ENCODE measurements at places on chromosomes 6 and 20. TPM values are rescaled to one million over a fixed set of nuclear protein-coding genes. Genes with fewer than 3 reads are reported as not detected.

DNA sequence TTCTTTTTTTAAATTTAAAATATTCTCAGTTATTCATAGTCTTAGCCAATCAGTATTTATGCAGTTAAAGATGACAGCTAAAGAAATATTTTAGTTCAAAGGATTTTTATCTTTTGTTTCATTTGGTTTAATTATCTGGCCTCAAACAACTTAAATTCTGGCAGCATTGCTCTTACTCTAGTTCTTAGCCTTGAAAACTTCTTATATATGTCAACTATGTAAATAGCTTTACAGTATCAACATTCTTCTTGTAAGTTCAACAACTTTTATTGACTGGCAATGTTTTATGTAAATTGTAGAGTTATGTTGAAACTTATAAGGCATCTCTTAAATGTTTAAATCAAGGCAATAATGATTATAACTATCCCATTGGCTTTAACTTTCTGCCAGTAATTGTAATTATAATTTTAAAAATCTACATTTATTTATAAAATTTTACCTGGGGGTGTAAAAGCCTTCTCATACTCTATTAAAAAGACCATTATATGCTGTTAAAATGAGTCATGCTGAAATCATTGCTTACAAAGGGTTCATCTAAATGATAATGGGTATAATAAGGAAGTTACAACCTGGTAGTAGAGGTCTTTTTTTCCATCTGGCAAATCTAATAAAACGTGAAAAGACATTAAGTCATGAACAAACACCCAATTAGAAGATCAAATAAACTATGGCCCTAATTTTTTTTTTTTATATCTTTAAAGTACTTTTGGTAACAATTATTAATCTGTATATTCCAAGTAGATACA, 45.8 kb upstream of the FAM184A start:
- no peak for DNase-seq

DNA sequence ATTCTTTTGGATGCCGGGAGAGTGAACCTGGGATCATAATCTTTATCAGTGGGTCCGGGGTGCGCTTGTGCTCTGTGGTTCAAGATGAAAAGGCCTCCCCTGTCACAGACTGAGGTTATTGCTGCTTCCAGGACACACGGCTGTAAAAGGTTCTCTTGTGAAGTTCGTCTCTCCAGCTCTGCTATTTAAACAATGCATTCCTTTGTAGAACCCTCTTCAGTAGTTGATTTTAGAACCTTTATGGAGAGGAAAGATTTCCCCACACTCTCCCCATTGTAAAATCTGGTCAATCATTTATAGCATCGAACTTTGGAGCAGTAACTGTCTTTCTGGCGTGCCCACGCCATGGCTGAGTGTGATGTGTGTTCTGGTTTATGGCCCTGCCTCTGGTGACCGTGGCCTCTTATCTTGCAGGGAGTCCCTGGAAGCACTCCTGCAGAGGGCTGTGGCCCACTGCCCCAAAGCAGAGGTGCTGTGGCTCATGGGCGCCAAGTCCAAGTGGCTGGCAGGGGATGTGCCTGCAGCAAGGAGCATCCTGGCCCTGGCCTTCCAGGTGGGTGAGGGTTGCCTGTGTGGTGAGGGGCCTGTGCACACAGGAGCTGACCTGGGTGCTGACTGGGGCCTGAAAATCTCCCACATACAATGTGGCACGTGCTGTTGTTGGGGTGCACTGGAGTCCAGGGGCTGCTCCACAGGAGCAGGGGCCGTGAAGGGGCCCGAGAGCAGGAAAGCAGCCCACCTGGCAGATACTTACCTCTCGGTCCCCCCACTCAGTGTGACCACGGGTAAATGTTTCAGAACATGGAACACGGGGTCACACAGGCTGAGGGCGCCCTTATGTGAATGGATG, 11.6 kb upstream of the C20orf204 start:
- no peak for DNase-seq

- no peak for DNase-seq
Observed at GRCh38 chr6:44540881-44541280, 153.4 kb downstream of the CDC5L start.

- no peak for DNase-seq
Observed at GRCh38 chr6:142518126-142518525, 216.3 kb downstream of the ADGRG6 start.

DNA sequence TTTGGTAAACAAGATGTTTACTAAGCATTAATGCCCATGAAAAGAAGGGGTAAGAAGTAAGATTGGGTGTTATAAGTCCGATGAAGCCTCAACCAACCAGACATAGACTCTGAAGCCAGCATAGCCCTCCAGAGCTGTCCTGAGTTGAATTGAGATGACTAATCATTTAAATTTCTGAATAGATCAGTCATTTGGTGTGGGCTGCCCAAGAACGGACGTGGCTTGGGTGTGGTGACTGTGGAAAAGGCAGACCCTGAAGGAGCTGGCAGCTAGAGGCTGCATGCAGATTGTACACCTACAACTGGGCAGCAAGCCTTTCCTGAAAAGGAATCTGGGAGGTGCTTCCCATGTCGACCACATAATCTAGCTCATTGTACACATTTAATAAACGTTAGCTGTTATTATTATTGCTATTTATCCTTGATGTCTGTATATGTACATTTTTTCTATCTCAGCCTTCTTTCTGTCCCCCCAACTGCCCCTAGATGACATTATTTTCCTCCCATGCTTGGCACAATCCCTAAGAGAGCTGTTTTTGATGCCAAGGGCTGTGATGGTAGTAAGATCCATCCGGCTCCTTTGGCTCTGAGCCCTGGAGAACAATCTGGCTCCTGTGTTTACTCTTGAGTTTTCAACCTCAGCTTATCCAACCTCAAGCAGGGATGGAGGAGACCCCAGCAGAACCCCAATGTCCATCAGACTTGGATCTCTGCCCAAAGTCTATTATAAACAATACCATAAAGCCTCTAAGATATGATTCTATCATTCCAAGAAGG, 57.6 kb upstream of the JAG1 start:
- no peak for DNase-seq

GRCh38 chr6:5167501-5167900, 82.4 kb downstream of the PPP1R3G start:
- DNase-seq: no peak

DNA sequence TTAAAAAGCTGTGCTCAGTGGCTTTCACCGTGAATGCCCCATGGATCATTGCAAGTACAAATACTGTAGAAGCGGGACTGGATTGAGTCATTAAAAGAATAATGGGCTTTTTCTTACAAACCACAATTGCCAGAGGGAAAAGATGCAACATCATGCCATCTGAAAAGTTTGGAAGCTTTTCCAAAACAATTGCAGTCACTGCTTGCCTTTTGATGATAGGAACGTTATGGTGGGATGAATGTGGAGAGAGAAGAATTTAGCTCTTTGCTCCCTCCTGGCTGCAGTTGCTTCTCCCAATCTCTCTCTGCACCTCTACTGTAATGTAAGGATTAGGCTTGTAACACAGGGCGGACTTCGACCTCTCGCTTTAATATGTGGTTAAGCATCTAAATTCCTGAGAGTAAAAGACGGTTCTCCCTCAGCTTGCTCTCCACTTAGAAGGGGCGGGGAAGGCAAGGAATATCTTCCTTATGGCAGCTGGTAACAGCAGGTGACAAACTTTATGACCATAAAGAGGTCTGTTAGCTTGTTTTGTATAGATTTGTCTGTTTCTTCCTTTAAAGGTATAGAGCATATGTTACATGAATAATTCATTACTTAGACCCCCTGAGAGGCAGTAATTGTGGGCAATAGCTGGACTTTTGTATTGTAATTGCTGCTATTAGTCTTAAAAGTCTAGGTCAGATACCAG, 376.1 kb downstream of the UTRN start:
- DNase-seq: no peak

DNA sequence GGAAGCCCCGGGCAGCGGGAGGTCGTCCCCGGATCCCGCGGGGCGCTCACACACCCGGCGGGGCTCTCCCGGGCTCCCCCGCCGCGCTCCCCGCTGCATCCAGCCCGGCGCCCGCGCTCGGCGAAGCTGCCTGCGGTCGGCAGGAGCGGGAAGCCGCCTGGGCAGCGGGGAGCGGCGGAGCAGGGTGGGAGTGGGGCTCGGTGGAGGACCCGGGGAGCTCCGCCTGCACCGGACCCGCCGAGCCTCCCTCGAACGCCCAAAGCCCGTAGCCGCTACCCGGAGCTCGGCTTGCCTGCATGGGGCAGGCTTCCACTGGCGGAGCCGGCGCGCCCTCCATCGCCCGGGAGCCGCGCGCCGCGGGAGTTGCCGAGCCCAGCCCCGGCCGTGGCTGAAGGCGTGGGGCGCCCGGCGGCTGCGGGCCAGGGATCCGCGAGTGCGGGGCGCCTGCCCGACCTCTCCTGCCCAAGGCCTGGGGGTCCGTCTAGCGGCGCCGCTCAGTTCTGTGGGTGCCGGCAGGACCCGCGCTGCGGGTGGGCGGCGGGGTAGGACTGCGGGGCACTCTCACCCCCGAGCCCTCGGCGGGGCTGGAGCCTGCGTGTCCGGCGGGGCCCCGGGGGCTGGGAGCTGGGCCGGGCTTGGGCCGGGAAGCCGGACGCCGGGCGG, 671 bp downstream of the CDH4 start:
- DNase-seq: no peak

- DNase-seq: no peak
Observed at GRCh38 chr6:101146389-101146788, 247.1 kb upstream of the GRIK2 start.

DNA sequence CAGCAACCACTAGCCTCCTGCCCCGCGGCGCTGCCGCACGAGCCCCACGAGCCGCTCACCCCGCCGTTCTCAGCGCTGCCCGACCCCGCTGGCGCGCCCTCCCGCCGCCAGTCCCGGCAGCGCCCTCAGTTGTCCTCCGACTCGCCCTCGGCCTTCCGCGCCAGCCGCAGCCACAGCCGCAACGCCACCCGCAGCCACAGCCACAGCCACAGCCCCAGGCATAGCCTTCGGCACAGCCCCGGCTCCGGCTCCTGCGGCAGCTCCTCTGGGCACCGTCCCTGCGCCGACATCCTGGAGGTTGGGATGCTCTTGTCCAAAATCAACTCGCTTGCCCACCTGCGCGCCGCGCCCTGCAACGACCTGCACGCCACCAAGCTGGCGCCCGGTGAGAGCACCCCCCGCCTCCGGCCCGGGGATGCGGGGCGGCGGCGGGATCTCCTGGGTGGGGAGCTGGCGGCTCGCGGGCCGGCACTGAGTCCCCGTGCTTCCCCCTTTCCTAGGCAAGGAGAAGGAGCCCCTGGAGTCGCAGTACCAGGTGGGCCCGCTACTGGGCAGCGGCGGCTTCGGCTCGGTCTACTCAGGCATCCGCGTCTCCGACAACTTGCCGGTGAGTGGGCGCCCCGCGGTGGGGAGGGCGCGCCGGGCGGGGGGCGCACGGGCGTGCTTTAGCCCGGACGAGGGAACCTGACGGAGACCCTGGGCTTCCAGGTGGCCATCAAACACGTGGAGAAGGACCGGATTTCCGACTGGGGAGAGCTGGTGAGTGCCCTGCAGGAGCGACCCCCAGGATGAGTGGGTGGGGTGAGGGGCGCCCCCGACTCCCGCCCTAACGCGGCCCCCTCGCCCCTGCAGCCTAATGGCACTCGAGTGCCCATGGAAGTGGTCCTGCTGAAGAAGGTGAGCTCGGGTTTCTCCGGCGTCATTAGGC, 585 bp downstream of the PIM1 start:
- DNase-seq: no peak

DNA sequence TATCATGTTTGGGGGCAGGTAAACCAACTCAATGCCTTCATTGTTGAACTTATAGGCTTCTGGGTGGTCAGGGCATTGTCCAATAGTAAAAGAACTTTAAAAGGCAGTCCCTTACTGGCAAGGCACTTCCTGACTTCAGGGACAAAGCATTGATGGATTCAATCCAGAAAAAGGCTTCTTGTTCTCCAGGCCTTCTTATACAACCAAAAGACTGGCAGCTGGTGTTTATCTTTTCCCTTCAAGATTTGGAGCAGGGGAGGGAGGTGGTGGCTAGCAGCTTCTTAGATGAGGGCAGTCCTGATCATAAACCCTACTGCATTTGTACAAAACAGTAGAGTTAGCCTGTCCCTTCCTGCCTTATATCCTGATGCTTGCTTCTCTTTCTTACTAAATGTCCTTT, 57.5 kb downstream of the NCOA3 start:
- DNase-seq: no peak

- no peak for DNase-seq
Observed at GRCh38 chr6:52736145-52736544, 27.1 kb downstream of the GSTA2 start.

- no peak for DNase-seq
Observed at GRCh38 chr6:144468709-144469108, 183.6 kb downstream of the UTRN start.

DNA sequence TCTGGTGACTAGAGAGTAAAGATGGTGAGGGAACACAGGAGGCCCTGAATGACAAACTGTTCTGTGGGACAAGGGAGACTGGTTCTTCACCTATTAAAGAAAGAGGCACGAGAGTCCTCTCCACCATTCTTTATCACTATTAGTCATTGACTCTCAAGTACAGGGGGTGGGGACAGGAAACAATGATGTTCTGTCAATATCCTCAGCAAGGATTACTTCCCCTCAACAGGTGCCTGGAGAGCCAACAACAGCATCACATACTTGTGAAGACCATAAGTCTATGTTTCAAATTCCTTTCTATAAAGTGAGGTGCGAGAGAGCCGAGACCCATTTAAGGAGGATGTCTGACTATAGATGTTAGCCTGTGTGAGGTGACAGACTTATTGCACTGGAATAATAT, 72.4 kb upstream of the TBC1D7 start:
- DNase-seq: no peak

- DNase-seq: no peak
Observed at GRCh38 chr6:143026696-143027449, 33.8 kb upstream of the AIG1 start.

- no peak for DNase-seq
Observed at GRCh38 chr20:61585764-61586163, 333.7 kb downstream of the CDH4 start.

GRCh38 chr6:27279513-27280063, 32.1 kb downstream of the PRSS16 start:
- DNase-seq: no peak

DNA sequence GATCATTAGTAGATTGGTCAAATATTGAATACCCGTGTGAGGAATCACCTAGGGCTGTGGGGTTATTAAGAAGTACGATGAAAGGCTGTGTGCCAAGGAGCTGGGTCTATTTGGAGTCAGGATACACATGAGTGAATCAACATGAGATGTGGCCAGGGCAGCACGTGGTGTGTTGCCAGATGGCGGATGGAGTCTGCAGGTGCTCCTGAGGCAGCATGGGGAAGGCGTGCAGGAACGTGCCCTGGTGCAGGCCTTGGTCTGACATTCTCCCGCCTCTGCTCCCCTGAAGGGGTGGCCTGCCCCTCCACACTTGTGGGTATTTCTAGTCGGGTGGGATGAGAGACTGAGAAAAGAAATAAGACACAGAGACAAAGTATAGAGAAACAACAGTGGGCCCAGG, 39.0 kb upstream of the SLC22A1 start:
- no peak for DNase-seq

GRCh38 chr6:108222504-108222903, 38.3 kb downstream of the SNX3 start:
- DNase-seq: no peak

Gene NKX2-2
- polyA plus RNA-seq: 0.13 TPM

Gene CEP57L1
- 16.9 TPM for polyA plus RNA-seq

Gene TMEM151B
- polyA plus RNA-seq: 0.25 TPM

Gene LY6G6D
- polyA plus RNA-seq: 0.47 TPM

Gene NDUFAF4
- polyA plus RNA-seq: 32.7 TPM

Gene ZKSCAN8
- polyA plus RNA-seq: 22.1 TPM

Gene SLC29A1
- polyA plus RNA-seq: 86.2 TPM

Gene DSTN
- polyA plus RNA-seq: 248 TPM

Gene SLC17A2
- not detected for polyA plus RNA-seq

Gene SLC25A27
- 22.4 TPM for polyA plus RNA-seq

All from forelimb muscle (tissue), 1 donor.